Frontal cortex (tissue), 4 donors: ENCODE measurements at places on chromosomes 7 and 10.

DNA sequence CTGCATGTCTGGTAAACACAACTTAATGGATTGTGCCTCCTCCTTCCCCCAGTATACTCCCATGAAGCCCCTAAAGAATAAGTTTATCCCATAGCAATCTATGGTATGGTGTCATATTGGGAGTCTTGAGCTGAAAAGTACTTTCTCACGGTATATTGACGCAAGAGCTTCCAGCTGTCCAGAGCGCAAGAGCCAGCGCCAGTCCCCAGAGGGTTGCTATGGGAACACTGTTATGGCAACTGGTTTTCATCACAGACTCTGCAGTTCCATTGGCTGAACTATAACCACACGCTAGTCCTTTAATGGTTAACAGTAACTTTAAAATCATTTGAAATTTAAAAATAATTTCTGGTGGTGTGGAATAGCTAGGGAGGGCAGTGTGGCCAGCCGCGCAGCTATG is 46.9 kb downstream of the PRPF18 start:
- peak; percentile 51 for DNase-seq

GRCh38 chr10:130631142-130632096 is 495.2 kb downstream of the GLRX3 start:
- no peak for DNase-seq

DNA sequence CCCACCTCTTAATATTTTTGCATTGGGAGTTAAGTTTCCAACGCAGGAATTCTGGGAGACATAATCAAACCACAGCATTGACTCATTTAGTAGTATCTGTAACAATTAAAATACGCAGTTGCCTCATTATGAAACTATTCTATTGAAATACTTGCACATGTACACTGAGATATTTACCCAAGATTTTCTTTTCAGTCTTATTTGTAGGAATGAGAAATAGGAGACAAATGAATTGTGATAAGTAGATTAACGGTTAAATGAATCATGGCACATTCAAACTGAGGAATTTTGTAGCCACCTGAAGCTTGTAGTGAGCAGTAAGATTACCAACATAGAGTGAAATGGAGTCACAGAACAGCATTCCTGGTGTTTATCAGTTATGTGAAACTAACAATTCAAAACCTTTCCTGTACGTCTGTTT is 18.1 kb downstream of the RP9 start:
- no peak for DNase-seq

DNA sequence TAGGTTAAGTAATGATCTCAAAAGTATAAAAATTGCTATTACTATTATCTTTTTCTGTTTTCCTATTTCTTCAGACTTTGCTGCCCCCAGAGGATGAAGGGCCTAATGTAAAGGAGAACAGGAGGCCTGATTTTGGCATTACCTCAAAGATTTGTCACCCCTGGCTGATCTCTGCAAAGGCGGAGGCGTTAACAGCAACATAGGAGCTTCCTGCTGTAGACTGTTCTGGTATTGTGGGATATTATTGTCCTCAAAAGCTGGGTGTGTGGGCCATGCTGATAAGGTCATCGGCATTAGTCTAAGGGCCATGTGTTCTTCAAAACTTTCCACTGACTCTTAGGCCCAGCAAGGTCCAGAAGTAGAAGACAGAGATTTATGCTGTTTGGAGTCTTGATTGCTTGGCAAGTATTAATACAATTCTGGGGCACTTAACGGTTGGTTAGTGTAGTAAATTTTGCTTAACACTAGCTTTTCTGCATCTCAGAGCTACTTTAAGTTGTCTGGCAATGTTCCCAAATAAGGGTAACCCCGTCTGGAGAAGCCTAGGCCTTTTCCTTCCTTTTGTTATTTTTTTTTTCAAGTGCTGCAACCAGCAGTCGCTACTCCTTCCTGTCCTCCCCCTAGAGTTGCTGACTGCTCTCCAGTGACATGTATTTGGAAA is 14.0 kb upstream of the ENTPD1 start:
- DNase-seq = no peak

GRCh38 chr10:74930965-74931364 is 104.6 kb downstream of the KAT6B start:
- no peak for DNase-seq

DNA sequence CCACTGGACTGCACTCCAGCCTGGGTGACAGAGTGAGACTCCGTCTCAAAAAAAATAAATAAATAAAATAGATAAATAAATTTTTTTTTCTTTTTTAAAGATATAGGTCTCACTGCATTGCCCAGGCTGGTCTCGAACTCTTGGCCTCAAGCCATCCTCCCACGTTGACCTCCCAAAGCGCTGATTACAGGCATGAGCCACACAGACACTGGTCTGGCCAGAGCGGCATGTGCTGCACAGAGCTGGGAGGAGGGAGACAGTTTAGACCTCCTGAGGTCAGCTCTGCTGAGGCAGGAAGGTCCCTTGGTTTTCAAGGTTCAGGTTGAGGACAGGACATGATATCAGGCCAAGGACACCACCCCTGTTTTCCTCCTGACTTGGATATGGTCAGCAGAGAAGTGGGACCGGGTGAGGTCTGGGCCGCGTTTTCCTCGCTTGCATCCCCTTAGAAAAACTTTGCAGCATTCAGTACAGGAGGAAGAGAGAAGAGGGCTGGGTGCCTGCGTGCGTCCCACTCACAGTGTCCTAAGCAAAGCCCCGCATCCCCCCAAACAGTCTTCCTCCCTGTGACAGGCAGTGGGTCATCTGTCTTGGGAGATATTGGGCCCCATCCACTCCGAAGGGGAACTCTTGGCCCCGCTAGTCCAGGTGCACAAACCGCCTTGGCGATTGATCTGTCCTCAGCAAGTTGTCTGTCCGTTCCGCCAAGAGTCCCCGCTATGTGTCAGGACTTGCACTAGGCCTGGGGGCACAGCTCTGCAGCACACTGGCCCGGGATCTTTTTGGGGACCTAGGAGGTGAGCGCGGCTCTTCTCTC is 56.1 kb downstream of the ZNF727 start:
- no peak for DNase-seq

DNA sequence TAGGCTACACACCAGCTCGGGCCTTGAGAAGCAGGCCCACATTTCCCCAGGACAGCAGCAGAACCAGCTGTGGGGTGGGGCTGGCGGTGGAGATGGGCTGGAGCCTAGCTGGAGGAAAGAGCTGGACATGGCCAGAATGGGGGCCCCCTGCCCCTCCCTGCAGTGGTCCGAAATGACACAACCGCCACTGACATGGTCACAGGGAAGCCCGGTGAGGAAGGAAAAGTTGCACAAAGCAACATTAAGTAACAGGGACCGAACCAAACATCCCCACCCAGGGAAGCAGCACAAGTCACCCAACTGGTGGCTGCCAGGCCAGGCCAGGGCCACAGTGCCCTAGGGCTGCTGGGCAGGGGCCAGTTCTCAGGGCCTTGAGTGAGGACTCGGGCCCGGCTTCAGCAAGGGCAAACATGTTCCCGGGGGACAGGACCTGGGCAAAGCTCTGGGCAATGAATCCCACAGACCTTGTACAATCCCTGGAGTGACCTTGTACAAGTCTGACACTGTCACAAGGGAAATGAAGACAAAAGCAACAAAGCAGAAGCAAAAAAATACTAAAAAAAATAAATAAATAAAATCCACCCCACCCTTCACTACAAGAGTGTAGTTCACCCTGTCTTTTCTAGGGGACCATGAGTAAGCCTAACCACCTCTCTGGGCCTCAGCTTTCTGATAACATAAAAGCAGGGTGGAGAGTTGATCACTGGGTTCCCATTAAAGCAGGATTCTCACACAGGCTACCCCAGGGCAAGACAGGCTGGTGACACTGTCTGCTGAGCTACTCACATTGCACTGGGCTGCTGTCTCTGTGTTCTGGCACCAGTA is 33.0 kb downstream of the PSAP start:
- DNase-seq = no peak

DNA sequence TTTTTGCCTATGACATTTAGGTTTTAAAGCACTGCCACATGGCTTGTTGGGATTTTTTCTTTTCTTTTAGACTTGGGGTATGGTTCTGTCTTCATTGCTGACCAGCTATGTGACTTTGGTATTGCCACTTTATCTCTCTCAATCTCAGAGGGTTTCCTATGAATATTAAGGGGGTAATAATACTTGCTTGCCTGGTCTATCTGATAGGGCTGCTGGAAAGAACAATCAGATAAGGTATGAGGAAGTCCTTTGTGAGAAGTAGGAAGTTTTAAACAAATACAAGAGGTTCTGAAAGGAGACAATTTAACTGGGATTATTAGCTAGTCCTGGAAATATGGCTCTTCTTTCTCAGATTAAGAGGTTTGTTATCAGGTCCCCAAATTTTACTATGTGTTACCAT is 80.8 kb downstream of the ZNF92 start:
- no peak for DNase-seq

- DNase-seq = no peak
These were observed 969.7 kb downstream of the GATA3 start for GRCh38 chr10:9024210-9024609.

DNA sequence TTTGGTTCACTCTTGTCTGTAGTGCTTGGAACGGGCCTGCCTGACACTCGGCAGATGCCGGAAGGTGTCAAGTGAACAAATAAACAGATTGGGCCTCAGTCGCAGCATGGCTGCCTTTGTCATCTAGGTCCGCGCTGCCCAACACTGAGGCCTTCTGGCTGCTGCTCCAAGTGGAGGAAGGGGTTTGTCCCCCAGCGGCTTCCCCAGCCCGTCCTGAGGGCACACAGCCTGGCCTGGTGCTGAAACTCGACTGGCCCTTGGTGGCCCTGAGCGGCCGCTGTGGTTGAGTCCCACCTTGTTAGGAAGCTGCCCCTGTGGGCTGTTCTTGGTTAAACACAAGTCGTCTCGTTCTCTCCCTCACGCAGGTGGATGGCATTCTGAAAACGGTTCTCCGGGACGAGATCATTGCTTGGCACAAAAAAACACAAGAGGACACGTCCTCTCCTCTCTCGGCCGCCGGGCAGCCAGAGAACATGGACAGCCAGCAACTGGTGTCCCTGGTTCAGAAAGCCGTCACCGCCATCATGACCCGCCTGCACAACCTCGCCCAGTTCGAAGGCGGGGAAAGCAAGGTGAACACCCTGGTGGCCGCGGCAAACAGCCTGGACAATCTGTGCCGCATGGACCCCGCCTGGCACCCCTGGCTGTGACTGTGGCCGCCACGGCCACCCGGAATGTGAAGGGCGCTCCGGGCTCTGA is 132.1 kb downstream of the SMURF1 start:
- DNase-seq = no peak

DNA sequence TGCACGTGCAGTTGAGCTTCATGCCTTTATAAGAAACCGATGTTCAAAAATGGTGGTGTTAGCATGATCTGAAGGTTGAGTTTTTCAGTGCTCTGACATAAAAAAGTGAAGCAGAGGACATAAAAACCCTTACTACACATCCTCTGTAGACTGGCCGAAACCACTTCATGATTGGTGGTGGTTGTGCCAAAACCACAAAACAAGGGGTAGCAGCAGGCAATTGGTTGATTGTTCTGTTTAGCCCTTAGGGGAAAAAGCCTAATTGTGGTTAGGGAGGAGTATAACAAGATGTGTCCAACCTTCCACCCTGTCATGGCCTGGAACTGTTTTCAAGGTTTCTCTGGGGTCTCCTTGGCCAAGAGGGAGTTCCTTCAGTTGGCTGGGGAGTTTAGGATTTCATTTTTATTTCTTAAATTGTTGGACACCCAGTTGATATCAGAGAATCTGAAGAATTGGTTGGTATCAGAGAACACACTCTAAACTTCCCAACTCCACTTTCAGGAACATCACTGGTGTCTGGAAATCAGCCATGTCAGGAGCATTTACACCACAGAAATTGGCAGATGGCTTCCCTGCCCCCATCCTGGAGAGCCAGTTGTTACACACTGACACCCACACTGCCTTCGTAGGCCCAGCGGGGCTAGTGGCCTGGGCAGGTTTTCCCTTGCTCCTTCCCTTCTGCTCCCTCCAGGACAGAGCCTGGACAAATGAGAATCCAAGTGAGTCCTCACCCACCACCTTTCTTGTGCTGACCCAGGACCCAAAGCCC is 18.8 kb downstream of the MRPS24 start:
- no peak for DNase-seq

DNA sequence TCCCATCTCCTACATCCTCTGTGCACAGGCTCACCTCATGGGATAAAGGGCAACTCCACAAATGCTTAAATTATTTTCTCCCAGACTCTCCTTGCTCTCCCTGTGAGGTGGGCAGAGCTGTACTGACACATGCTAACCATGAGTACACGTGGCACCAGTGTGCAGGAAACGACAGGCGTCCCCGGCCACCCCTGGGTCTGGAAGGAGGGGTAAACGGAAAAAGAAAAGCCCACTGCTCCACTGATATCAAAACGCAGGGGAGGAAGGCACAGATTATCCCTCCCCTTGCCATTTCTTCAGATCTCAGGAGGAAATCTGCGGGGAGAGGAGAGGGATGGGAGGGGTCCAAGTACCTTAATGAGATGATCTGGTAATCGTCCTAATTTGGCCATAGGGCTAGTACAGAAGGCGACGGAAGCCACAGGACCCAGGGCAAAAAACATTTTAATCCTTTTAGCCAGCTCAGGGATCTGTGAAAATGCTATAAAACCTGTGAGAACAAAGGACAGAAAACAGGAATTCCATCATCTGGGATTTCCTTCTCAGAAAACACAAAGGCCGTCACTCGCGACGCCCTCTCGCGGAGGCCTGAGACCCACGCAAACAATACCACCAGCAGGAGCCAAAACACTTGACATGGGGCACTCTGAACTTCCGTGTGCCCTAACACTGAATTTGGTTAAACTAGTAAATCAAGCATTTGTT is 17.8 kb upstream of the CH25H start:
- no peak for DNase-seq
